ENCODE measurements at places on chromosomes 11 and 22.

- no peak for DNase-seq
These were observed 37.8 kb downstream of the OSBP2 start for GRCh38 chr22:30732426-30732825.

DNA sequence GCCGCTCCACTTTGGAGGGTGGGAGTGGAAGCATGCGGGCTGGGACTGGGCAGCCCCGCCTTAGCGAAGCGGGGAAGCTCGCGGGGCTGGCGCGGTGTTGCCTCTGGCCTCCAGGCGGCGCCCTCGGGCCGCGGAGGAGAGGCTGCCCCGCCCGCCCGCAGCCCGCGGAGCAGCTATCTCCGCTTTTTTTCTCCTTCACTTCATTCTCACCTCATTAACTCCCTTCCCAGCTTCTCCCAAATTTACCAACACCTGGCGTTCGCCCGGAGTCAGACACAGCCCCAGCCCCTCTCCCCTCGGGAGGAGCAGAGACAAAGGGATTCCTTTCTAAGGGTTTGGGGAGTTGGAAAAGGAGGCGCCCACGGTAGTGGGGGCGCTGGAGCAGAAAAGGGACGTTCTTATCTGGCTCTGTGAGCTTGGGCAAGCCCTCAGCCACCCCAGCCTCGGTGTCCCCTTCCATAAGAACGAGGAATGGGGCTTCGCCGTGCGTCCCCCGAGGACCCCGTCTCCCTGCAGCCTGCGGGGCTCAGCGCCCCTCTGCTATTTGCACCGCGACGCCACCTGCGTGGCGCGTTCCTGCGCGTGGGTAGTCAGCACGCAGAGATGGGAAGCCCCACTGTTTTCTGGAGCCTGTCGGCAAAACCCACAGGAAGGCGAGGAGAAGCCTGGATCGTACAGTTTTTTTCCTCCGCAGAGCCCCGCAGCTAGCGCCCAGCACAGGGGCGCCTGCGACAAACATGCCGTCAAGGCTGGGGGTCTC lies 1.5 kb upstream of the WNT11 start:
- peak; percentile 84 for DNase-seq

- DNase-seq, result no peak
These were observed 351.3 kb downstream of the LARGE1 start for GRCh38 chr22:33569018-33569417.

GRCh38 chr11:69201764-69202370 lies 46.1 kb downstream of the SMIM38 start:
- no peak for DNase-seq

DNA sequence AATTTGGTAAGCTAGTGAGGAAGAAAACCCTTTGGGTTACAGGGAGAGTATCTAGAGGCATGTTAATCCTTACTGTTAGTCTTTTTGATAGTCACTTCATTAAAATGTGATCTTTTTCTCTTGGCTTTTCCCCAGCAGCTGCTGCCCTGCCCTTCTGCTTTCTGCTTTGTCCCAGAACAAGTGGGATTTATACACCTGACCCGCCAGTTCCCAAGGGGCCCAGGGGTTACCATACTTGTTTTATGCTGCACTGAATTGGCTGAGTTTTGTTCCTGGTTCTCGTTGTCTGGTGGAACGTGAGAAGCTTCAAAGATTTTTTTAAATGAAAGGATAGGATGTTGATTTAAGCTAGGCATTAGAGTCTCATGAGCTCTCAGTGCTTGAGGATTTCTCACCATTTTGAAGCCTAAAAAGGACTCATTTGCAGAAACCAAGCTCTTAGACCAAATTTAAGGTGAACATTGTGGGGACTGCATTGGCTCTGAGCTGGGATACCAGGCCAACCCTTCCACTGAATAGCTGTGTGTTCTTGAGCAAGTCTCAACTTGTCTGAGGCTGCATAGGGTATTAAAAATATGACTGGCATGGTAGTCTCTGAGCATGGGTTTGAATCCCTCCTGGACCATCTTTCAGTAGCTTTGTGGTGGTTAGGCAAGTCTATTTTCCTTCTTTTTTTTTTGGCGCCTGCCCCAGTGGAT lies 6.6 kb downstream of the LIMK2 start:
- no peak for DNase-seq

DNA sequence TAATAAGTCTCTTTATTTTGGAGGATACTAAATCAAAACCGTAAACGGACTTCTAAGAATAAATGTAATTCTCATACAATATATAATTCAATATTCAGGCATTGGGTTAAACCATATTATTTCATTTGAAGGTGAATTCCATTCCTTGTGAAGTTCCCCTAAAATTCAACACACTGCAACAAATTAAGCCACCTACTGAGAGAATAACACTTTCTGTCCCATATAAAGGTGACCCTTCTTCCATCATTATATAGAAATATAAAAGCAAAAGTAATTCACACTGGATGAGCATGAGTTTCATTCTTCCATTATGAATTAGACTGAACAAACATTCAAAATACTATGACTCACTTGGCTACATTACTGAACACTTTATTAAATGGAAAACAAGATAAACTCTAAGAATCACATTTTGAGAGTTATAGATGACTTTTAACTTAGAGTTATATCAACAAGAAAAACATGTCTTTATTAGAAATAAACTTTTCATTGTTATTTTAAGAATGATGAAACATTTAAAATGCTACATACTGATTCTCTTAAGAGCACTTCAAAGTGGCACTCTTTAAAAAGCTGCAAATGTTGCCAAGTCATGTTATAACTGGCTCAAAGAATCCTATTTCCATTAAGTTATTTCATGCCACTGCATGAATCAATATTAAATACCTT lies 2.8 kb downstream of the SESN3 start:
- DNase-seq, result no peak

All from activated naive CD8-positive, alpha-beta T cell treated with anti-CD3 and anti-CD28 coated beads, Interleukin-2, amount 50 U/mL, for 24 hours (primary cell).